ENCODE measurements at places on chromosomes 13 and 19.

DNA sequence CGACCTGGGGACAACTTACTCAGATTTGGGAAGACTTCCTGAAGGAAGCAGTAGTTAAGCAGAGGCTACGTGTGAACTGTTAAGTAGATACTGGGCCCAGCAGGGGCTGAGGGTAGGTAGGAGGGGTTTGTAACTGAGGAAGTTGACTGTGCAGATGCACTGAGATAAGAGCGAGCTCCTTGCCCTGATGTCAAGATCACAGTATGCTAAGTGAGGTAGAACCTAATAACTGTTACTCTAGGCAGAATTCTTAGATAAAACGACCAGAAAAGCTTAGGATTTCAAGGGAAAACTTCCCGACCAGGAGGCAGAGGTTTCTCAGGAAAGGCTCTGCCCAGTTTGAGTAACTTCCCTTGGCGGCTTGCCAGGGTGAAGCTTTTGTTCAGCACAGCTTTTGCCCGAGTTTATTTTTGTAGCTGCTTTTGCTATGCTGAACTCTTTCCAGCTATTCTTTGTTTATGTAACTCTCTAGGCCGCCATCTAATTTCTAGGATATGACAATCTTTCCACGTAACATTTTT is 632.1 kb downstream of the DIAPH3 start:
- peak; percentile 28 for DNase-seq

GRCh38 chr19:19444681-19445155 is 39.2 kb downstream of the GATAD2A start:
- peak; percentile 45 for DNase-seq

GRCh38 chr19:538641-539428 is 5.0 kb upstream of the GZMM start:
- no peak for DNase-seq

DNA sequence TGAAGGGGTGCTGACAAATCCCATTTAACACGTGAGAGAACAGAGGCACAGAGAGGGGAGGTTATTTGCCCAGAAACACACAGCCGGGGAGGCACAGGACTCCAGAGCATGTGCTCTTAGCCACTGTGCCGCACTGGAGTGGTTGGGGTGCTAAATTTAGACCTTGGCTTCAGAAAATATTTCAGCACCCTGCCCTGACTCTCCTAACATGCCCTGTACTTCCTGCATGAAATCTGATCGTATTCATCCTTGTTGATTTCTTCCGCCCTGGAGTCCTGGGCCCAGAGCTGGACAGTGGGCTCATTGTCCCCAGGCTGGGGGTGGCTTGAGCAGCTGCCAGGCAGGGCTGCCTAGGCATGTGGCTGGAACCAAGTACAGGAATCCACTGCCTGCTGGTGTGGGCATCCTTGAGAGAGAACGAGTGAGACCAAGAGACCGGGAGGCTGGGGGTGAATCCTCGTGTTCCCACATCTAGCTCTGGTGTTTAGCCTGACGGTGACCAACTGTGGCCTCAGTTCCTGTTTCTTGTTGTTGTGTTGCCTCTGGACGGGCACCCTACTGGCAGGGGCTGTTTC is 5.3 kb downstream of the SLC27A1 start:
- DNase-seq = no peak

DNA sequence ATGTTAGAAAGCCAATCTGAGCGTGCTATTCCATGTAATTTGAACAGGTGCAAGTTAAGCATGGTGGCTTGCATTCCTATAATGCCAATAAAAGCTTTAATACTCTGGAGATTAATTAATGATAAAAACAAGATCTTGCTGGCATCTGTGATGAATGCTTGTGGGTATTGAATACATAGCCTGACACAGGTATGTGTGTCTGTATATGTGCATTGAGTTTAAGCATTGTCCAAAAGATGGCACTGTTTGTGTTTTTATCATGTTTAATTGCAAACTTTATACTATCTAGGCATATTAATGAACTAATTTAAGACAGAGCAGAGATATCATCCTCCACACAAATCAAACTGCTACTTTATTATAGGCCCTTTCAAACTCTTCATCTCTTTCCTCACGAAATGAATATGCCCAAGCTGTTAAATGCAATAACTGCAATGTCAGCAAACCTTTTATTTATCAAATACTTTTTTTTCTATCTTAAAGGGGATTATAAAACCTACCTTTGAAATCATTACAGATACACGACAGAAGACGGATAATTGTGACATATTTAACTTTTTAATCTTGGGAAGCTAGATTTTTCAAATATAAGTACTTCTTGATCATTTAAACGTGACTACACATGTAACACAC is 86.5 kb downstream of the TNFSF11 start:
- no peak for DNase-seq

GRCh38 chr13:111437856-111438547 is 117.6 kb downstream of the TEX29 start:
- DNase-seq = no peak

DNA sequence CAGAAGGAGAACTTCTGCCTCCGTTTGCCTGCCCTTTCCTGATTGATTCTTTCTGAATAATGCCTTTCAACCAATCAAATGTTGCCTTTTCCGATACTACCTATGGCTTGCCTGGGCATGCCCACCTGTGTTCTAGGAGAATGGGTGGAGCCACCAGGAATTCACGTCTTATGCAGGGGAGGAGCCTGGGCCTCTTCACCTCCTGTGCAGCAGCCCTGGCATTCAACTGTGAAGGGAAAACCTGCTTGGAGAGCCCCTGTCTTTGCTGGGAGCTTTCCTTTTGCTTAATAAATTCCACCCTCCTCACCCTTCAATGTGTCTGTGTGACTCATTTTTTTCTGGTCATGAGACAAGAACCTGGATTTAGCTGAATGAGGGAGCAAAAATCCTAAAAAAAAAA is 730.7 kb downstream of the UQCRFS1 start:
- no peak for DNase-seq

DNA sequence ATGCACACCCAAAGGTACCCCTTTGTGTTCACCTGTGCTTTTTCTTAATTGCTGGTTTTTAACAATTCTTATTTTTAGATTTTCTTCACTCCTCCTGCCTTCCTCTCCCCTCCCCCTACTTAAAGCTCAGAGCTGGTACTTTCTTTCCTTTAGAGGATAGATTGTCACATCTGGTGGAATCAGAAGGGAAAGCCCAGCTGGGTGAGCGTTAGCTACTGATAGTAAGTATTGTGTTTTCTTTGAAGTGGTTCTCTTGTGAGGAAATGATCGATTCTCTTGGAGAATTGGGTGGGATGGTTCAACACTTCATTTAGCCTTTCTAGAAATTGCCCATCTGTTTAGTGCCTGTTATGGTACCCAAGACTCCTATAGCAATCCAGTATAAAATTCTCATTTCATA is 84.8 kb downstream of the FLT1 start:
- no peak for DNase-seq

GRCh38 chr13:94154367-94154766 is 325.1 kb downstream of the DCT start:
- peak; percentile 20 for DNase-seq

DNA sequence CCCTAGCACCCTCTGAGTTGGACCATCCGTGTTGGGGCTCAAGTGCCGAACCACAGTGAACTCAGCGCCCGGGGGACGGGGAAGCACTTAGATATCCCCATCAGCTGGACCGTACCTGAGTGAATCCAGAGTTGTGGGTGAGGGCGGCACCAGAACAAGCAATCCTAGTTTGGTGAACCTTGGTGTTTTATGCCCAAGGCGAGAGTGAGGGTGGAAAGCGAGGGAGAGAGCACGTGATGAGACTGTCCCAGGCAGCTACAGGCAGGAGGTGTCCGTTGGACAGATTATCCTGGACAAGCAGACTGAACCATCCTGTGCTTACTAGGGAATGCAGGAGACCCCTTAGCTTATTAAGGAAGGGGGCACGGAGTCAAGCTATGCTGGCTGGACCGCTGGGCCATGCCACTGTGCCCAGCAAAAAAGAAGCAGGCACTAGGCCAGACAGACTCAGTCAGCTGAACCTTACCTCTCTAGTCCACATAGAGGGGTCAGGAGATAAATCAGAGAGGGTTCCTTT is 596 bp downstream of the GET3 start:
- no peak for DNase-seq
